ENCODE measurements at places on chromosomes 6 and 20.

DNA sequence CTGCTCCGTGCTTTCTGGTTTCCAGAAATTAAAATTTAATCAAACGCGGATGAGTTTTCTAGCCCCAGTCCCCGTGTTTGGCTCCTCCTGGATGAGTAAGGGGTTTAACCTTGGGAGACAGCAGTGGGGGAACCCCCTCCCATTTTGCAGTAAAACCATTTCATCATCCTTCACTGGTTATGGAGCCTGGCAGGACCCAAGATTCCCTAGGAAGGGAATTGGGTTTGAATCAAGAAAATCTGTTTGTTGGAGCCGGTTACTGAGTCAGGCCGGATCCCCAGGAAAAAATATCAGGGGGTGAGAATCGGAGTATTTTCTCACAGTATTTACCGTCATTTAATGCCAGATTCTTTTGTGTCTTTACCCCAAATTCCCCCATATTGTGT is 754 bp downstream of the YWHAB start:
- no peak for DNase-seq

DNA sequence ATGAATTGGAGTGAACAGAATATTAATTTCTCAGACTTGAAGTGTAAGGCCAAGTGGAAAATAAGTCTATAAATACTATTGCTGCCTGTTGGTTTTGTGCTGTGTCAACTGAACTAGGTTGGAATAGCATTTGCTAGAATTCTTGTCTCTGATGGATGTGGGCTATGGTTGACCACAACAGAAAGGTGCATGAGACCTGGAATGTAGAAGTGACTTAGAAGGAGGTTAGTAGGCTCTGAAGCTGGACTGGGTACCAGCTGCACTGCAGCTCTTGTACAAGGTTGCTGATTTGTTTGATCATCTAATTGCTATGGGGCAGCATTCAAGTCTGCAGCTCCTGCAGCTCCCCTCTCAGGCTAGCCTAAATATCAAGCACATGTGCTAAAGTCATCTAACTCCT is 479.0 kb upstream of the NRSN1 start:
- no peak for DNase-seq

DNA sequence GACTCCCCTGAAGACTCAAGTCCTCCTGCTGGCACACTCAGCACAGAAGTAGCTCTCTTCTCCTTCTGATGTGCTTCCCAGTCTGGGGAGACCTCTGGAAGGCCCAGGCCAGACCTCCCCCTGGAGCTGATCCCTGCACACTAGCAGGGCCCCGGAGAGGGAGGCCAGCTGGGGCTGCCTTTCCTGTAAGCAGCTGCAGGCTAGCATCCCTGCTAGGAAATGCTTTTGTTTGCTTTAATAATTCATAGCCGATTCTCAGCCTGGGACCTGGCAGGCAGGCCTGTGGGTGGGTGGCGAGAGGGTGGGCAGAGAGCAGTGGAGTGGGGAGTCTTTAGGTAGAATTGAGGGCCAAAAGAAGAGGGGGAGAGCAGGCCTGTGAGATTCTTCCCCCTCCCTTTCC is 5.2 kb downstream of the EBF4 start:
- DNase-seq, result no peak

- no peak for DNase-seq
These were observed 92.5 kb upstream of the IYD start for GRCh38 chr6:150276168-150276936.

- DNase-seq, result peak; percentile 46
These were observed 20.5 kb downstream of the DNAJC5 start for GRCh38 chr20:63915471-63915870.

- DNase-seq, result no peak
These were observed 395.0 kb upstream of the OPRM1 start for GRCh38 chr6:153644000-153644399.

DNA sequence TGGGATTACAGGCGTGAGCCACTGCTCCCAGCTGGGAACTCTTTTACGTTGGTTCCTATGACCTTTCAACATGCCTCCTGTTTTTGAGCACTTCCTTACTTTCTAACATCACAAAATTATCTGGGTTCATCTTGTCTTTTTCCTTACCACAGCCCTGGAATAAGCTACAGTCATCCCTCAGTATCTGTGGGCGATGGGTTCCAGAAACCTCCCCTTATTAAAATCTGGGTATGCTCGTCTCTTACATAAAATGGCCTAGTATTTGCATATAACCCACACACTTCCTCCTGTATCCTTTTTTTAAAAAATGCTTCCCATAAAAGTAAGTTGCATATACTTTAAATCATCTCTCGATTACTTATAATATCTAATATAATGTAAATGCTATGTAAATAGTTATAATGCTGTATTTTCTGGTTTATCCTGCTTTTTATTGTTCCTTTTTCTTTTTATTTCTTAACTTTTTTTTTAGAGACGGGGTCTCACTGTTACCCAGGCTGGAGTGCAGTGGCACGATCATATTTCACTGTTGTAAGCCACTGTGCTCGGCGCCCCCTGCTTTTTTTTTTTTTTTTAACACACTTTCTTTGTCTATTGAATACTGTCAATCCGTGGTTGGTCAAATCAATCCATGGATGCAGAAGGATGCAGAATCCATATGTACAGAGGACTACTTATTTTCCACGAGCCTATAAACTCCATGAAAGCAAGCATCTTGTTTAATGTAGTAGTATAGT is 9.2 kb downstream of the RPF2 start:
- DNase-seq, result no peak

DNA sequence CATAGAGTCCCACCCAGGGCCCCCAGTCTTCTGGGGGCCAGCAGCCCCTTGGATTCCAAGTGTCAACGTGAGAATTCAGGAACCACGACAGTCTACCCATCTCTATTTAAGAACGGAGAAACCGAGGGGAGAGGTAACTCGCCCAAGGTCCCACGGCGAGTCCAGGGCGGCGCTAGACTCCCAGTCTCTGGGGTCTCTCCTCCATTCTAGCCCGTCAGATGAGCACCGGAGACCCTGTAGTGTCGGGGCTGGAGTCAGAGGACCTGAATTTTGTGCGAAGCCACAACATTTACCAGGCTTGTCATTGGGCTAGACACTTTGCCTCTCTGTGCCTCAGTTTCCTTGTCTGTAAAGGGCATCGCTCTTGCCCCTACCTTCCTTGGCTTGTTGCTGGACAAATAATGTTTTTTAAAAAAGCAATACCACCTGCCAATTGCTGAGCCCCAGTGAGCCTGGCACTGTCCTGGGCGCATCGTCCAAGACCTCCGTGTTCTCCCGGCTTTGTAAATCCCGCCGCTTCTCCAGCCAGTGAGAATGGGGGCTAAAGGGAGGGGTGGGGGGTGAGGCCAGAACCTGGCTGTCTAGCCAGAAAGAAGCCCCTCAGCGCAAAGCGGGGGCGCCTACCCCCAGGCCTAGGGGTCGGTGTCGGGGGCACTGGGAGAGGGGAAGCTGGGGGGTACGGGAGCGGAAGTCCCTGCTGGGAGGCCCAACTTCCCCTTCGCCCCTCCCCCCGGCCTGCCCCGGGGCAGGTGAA is 91.7 kb downstream of the NCR2 start:
- DNase-seq, result no peak

GRCh38 chr20:63553933-63554290 is at the start of gene FNDC11:
Gene FNDC11, plus strand, starts transcription at chr20:63554159. Its CDS starts 1,505 bp downstream, at chr20:63555664.
- DNase-seq, result no peak

DNA sequence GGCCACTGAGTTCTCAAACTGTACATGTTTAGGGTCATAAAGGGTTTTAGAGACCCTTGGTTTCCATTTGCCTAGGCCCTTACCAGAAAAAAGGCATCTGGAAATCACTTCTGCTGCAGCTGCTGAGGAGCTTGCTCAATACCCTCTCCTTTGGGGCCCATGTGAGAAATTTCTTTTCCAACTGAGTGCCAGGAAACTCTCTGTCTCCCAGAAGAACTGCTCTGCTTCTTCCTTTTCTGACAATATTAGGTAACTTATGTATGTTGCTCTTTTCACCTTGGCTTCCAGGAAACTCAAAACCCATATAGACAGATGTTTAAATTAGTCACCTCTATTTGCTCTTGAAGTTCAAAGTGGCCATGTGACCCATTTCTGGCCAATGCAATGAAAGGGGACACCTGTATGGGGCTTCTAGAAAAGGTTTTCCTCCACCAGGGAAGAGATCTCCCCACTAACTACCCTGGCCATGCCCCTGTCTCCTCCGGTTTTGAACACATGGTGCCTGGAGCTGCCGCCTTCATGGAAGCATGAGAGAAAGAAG is 121.6 kb downstream of the PREX1 start:
- DNase-seq, result no peak

DNA sequence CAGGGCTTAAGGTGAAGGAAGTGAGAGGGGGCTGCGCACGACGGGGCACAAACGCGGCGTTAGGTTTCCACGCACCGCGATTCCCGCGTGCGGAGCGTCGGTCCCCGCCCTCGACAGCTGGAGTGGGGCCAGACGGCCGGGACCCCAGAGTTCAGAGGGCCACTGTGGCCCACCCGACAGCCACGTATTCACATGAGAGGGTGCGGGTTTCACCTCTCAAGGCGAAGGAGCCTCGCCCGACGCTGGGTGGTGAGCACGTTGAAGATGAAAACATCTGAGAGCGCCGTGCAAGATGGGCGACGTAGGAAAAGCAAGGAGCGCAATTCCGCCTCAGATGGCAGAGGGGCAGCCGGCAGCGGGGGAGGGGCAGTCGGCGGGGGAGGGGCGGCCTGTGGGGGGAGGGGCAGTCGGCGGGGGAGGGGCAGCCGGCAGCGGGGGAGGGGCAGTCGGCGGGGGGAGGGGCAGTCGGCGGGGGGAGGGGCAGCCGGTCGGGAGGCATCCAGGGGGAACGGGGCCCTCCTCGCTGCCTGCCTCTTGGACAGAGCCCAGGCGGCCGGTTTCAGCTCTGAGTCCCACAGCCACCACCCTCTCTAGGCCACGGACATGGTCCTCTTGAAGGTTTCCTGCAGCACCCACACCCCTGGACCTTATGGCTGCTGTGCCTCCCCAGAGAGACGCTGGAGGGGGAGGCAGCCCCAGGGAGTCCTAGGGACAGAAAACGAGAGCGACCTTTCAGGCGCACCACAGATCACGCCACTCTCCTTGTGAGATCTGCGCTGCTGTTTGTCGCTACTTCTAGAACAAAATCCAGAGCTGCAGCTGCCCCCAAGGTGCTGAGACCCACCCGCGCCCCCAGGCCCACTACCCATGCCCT is 113.7 kb downstream of the DLL1 start:
- DNase-seq, result no peak

DNA sequence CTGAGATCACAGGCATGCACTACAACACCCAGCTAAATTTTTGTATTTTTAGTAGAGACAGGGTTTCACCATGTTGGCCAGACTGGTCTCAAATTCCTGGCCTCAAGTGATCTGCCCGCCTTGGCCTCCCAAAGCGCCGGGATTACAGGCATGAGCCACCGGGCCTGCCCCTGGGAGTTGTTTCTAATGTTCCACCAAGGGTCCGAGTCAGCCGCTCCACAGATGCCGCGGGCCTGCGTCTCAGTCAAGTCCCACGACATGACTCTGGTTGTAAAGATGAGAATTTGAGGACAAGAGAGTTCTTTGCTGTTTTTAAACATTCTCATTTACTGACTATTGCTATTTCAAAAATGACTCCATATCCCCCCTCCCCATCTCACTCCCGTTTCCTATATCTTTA is 30.8 kb downstream of the BNIP5 start:
- no peak for DNase-seq

DNA sequence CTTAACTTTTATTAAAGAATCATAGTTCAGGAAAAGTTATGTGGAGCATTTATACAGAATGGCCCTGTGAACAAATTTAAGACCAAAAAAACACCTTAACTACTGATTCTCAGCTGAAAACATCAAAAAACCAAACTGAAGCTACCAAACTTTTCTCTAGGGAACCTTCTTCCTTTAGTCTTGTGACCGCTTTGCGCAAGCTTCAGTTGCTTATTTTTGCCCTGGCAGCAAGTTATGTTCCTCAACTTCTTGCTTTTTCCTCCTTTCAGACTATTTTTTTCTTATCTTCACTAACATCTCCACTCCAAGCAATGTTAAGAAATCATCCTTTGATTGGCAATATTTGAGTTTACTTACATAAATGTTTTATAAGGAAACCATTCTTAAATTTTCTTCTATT is 100.1 kb downstream of the MYB start:
- DNase-seq, result no peak

DNA sequence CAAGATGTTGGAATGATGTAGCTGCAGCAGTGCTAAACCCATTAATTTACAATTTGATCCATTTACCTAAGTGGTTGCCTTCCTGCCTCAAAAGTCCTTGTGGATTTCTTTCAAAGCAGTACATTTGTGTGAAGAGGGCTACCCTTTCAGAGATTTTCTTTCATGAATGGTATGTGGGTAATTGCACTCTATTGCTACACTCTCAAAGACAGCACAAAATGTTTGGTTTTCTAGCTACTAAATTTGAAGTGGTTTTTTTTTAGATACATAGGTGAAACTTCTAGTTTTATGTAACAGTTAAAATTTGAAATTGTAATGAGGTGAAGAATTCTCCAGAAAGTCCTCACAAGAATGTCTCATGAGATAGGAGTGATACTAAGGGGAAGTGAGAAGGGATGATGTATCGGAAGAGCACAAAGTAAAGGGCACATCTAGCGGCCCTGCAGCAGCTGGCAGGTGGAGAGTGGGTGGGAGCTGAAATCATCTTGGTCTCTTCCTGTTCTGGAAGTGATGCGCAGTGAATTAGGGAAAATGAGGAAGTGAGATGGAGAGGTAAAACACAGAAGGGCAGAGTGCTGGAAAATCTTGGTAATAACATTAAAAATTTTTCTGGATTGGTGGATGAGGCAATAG is 236.8 kb upstream of the MAN1A1 start:
- no peak for DNase-seq

DNA sequence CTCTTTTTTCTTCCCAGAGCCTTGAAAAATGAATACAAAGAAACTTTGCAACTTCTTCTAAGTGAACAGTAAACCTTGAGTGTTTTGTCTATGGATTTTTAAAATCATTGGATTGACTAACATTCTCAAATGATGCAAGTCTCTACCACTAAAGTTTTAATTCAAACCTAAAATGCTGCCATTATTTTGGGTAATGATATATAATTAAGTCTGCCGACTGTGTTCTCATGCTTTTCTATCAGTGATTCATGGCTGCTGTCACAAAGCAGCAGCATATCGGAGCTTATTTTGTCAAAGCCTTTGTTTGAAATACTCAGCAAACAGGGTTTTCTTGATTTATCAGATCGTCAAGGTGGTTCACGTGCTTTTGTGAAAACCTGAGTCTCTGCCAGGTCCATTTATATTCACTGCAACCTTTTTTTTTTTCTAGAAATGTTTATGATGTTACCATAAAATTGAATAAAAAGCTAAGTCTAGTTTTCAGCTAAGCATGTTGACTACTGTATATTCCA is 96.3 kb downstream of the GJA1 start:
- no peak for DNase-seq

DNA sequence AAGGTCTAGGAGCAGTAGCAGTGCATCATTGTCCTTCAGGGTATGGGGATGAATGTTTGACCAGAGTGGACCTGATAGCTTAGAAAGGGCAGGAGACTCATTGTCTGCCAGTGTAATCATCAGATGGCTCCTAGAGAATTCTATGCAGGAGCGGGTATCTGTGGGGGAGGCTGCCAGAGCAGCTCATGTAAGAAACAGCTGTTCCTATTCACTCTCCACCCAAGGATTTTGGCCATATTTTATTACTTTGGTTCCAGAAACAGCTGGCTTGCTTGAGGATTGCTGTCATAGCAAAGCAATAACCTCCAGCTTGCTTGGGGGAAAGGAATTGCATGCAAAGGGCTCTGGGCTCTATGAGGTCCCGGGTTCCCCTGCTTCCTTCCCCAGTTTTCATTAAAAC is 44.1 kb downstream of the RALY start:
- no peak for DNase-seq

GRCh38 chr6:160379466-160379865 is 31.3 kb downstream of the SLC22A3 start:
- DNase-seq, result no peak

GRCh38 chr6:166483573-166484250 is 101.0 kb upstream of the MPC1 start:
- DNase-seq, result no peak

Measured in substantia nigra (tissue), 51 donors.